ENCODE measurements at places on chromosomes 13 and 19. TPM values are rescaled to one million over a fixed set of nuclear protein-coding genes. Genes with fewer than 3 reads are reported as not detected.

Gene PLIN4
- total RNA-seq = 0.15 TPM

Gene TMEM255B
- 1.5 TPM for total RNA-seq

Gene TTYH1
- 0.25 TPM for total RNA-seq

Gene TEX29
- total RNA-seq = not detected

Gene PTGIR
- not detected for total RNA-seq

Measured in A549 treated with AZD2906 at 1 μM for 4 hours (cell line).